ENCODE measurements at places on chromosomes 7 and 10.

- DNase-seq, result no peak
Observed at GRCh38 chr7:91228927-91229558, 35.2 kb upstream of the FZD1 start.

- DNase-seq, result peak; percentile 34
Observed at GRCh38 chr7:13946181-13946580, 43.3 kb downstream of the ETV1 start.

DNA sequence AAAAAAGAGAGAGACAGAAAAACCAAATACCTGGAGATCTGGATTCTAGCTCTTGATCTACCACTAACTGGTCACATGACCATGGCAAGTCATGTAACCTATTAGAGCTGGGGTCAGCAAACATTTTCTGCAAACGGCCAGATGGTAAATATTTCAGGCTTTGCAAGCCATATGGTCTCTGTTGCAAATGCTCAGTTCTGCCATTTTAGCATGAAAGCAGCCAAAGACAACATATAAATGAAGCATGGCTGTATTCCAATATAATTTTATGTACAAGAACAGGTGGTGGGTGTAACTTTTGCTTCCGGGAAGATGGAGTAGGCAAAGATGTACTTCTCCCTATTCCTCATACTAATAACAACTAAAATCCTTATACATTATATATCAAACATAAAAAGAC is 6.7 kb downstream of the FRA10AC1 start:
- DNase-seq, result no peak

DNA sequence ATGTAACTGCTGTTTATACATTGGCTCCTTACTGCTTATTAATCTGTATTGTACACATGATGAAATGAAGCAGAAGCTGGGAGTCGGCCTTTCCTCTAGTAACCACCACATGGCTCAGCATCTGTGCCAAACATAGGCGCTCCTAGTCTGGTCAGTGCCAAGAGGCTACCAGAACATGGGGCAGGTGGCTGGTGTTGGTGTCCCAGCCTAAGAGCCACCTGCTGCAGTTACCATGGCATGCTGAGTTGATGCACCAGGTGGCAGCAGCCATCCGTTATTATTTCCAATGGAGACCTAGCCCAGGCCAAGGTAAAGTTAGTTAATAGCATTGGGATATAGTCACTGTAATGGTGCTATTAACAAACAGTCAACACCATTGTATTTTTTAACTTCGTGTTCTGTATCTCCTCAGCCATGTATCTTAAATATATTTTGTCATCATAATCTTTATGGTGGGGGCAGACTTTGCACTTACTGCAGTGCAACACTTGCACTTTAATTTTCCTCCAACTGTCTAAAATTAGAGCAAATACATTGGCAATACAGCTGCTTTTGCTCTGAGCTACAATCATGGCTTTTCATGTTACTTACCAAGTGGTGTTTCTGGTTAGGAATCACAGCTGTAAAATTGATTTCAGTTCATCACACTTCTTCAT is 33.1 kb downstream of the HBP1 start:
- DNase-seq, result peak; percentile 27

- DNase-seq, result no peak
Observed at GRCh38 chr10:110407301-110408170, 90.2 kb upstream of the DUSP5 start.

DNA sequence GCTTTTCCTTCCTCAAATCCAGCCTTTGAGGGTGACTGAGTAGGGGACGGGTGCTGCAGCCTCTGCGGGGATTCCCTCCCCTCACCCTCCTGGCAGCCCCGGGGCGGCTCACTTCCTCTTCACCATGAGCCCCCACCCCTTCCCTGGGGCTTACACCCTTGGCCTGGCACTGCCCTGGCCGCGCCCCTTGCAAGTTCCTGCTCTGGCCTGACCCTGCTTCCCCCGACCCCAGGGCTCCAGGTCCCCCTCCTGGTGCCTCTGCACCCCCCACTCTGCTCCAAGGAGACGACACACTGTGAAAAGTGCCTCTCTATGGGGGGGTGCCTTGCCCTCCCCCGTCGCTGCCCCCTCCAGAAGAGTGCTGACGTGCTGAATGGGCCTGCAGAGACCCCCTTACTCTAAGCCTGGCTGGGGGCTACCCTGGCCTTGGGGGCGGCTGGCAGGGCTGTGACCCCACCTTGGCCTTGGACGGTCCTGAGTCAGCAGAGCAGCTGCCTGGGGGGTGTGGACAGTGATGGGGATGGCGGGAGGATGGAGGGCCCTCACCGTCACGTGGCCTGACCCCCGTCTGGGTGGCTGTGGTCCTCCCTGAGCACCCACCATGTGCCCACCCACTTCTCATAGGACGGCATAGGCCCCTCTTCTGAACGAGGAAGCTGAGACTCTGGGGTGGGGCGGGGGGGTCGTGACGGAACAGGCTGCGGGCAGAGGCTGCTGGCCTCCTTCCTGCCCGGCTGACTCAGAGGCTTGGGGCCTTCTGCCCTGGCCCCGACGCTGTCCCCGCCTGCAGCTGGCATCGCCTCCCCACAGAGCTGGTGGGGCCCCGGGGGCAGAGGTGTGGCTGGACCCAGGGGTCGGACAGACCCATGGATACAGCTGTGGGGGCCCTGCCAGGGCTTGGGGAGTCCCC is 9.8 kb downstream of the LFNG start:
- DNase-seq, result peak; percentile 78

GRCh38 chr7:82325416-82325815 is 118.2 kb downstream of the CACNA2D1 start:
- DNase-seq, result no peak

- no peak for DNase-seq
Observed at GRCh38 chr7:20021831-20022230, 195.4 kb downstream of the MACC1 start.

DNA sequence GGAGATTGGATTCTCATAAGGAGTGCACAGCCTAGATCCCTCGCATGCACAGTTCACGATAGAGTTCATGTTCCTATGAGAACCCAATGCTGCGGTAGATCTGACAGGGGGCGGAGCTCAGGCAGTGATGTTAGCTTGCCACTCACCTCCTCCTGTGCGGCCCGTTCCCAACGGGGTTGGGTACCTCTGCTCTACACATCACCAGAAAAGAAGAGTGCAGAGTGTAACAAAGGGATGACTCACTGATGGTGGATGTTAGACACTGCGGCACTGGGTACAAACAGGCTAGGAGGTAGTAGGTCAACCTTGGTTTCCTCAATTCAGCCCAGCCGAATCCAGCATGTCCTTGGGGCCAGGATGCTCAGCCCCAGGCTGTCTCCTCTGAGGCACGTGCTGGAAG is 66.8 kb upstream of the CHST15 start:
- no peak for DNase-seq

GRCh38 chr10:70442332-70442988 is 979 bp upstream of the NODAL start:
- DNase-seq, result no peak

GRCh38 chr10:80079312-80079719 is 851 bp downstream of the TMEM254 start:
- no peak for DNase-seq

DNA sequence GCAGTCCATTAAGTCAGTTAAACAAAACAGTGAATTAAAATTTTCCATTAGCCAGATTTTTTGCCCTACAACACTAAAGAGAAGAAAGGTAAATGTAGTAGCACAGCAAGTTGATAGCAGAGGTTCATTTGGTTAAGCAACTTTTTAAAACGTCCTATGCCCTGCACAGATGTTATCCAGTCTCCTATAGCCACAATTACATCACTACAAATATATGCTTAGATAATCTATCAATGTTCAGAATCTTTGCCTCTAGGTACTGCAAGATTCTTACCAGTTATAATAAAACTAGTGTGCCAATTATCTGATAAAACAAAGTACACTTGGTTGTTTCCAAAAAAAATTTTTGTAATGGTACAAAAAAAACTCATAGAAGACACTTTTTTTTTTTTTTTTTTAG is 175.5 kb upstream of the MYO3A start:
- DNase-seq, result no peak
